ENCODE measurements at places on chromosomes 11 and 22. TPM values are rescaled to one million over a fixed set of nuclear protein-coding genes. Genes with fewer than 3 reads are reported as not detected.

- DNase-seq: peak; percentile 15
- H3K36me3 ChIP-seq: peaks cover 34% of the 10 kb centered on the region
- H3K4me3 ChIP-seq: peak overlapping the region; percentile 99
- H3K27me3 ChIP-seq: no peaks in the 10 kb centered on the region
- peaks cover 44% of the 10 kb centered on the region for H3K4me1 ChIP-seq
- H3K27ac ChIP-seq: peak overlapping the region; percentile 94
Observed at GRCh38 chr11:117145393-117145761, 1.3 kb downstream of the PAFAH1B2 start.

DNA sequence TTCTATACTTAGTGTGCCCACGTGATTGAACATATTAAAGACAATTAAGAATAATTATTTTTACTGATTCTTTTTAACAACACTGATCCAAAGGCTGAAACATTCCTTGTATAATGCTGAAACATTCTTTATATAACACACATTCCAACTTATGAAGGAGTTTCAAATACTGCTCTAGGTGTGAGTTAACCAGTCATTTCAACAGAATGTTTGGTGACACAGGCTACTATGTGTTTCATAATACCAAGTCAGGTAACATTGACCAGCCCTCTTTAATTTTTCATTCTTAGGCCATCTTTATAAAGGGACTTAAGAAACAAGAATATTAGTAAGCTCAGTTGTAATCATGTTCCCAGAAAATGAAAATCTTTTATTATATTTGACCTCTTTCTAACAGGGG is 136.6 kb downstream of the ELP4 start:
- H3K4me3 ChIP-seq: no peak overlapping the region
- peaks cover 1% of the 10 kb centered on the region for H3K4me1 ChIP-seq
- no peaks in the 10 kb centered on the region for H3K27me3 ChIP-seq
- peaks cover 9% of the 10 kb centered on the region for H3K36me3 ChIP-seq

- H3K36me3 ChIP-seq: no peaks in the 10 kb centered on the region
- H3K27me3 ChIP-seq: peaks cover 61% of the 10 kb centered on the region
- H3K27ac ChIP-seq: no peak within 1 kb of the TSS
- peaks cover 25% of the 10 kb centered on the region for H3K4me1 ChIP-seq
- peak; percentile 72 for DNase-seq
- peak within 1 kb of the TSS; percentile 50 for H3K4me3 ChIP-seq
Observed at GRCh38 chr11:129375751-129376657, at the start of gene BARX2. BARX2 (plus strand) TSS chr11:129375848; CDS start chr11:129376036, 188 bp downstream.

DNA sequence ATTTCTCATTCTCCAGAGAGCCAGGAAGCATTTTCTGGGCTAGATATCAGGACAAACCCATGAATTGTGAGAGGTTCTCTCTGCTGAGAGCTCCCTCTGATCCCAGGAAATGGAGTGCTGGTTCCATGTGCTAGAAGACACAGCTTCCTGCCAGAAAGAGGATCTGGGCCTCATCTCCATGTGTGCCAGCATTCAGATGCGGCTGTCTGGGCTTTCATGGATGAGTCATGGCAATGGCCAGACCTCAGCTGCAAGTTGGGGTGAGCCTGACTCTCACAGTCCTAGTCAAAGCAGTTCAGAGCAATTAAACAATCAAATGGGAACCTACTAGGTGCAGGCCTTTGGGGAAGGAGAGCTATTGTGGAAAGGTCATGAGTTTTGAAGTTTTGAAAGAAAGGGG is 82.3 kb upstream of the EED start:
- no peaks in the 10 kb centered on the region for H3K36me3 ChIP-seq
- H3K4me3 ChIP-seq: no peak overlapping the region
- no peak for DNase-seq
- H3K27me3 ChIP-seq: no peaks in the 10 kb centered on the region
- H3K4me1 ChIP-seq: peaks cover 3% of the 10 kb centered on the region
- no peak overlapping the region for H3K27ac ChIP-seq

DNA sequence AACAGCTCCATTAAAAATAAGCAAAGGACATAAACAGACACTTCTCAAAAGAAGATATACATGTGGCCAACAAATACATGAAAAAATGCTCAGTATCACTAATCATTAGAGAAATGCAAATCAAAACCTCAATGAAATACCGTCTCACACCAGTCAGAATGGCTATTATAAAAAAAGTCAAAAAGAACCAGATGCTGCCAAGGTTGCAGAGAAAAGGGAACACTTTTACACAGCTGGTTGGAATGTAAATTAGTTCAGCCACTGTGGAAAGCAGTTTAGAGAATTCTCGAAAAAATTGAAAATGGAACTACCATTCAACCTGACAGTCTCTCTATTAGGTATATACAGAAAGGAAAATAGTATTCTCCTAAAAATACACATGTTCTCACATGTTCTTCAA is 102.4 kb upstream of the FIBIN start:
- DNase-seq: no peak
- H3K4me3 ChIP-seq: no peak overlapping the region
- no peaks in the 10 kb centered on the region for H3K36me3 ChIP-seq
- no peak overlapping the region for H3K27ac ChIP-seq

GRCh38 chr22:38788021-38788816 is 5.7 kb downstream of the DNAL4 start:
- no peaks in the 10 kb centered on the region for H3K36me3 ChIP-seq
- DNase-seq: no peak
- H3K27me3 ChIP-seq: no peaks in the 10 kb centered on the region
- H3K4me1 ChIP-seq: peaks cover 6% of the 10 kb centered on the region
- H3K4me3 ChIP-seq: no peak overlapping the region

GRCh38 chr11:93059117-93059957 is 89.9 kb downstream of the MTNR1B start:
- H3K4me3 ChIP-seq: no peak overlapping the region
- peaks cover 12% of the 10 kb centered on the region for H3K4me1 ChIP-seq
- no peak overlapping the region for H3K27ac ChIP-seq
- H3K36me3 ChIP-seq: no peaks in the 10 kb centered on the region

- H3K36me3 ChIP-seq: peaks cover 32% of the 10 kb centered on the region
- no peaks in the 10 kb centered on the region for H3K27me3 ChIP-seq
- DNase-seq: no peak
Observed at GRCh38 chr22:30302810-30303138, 13.5 kb upstream of the CASTOR1 start.

GRCh38 chr22:46029574-46030200 is 52.7 kb upstream of the WNT7B start:
- H3K27ac ChIP-seq: no peak overlapping the region
- H3K27me3 ChIP-seq: peaks cover 26% of the 10 kb centered on the region
- peaks cover 6% of the 10 kb centered on the region for H3K4me1 ChIP-seq

- DNase-seq: no peak
- H3K27ac ChIP-seq: no peak overlapping the region
- H3K27me3 ChIP-seq: peaks cover 10% of the 10 kb centered on the region
Observed at GRCh38 chr11:3205261-3206155, 13.1 kb downstream of the MRGPRG start.

Gene KCNK7
- 0.37 TPM for total RNA-seq

Gene IRAG1
- not detected for total RNA-seq

Gene CRYBB2
- total RNA-seq: 0.23 TPM
